ENCODE measurements at places on chromosomes 1 and 21.

DNA sequence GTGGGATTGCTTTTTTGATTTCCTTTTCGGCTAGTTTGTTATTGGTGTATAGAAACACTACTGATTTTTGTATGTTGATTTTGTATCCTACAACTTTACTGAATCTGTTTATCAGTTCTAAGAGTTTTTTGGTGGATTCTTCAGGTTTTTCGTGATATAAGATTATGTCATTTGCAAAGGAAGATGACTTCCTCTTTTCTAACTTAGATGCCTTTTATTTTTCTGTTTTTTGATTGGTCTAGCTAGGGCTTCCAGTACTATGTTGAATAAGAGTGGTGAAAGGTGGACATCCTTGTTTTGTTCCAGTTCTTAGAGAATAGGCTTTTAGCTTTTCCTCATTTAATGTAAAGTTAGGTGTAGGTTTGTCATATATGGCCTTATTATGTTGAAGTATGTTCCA is 13.1 kb upstream of the NHLH2 start:
- DNase-seq: no peak

DNA sequence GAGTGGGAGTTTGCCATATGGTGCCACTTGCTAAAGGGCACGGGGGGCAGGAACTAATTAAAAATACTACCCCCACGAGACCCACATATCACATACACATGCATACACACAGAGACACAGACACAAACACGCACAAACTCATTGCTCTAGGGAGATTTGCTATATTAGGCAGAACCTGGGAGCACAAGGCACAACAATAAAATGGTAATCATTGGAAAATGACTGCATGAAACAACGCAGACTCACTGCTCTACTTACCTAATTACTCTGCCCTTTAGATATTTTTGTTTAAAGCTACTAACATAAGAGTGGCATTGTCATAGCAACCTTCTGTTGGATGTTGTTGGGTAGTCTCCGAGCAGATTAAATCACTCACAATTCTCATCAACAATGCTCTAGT is 20.3 kb upstream of the RGS4 start:
- no peak for DNase-seq

GRCh38 chr1:42324398-42325013 is 10.5 kb downstream of the FOXJ3 start:
- DNase-seq: no peak

DNA sequence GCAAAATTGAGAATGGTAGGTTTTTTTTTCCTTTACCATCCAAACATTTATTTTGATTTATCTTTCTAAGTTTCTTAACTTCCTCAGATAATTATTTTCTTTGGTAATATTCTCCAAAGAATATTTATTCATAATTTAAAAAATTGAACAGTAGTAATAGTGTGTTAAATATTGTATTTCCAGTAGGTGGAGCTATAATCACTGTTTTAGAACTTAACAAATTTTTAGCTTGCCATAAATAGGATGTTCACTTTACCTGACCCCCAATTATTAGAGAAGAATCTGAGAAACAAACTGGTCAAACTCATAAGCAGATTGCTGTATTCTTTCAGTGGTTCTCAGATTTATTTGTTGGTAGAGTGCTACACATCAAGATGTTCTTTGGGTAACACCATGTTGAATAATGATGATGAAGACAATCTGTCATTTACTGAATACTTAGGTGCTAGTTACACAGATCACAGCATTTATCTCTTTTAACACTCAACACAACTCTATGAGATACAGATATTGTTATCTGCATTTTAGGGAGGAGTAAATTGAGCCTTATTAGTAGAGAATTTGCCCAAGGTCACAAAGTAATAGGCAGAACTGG is 82.4 kb upstream of the GPR88 start:
- DNase-seq: no peak

- peak; percentile 47 for DNase-seq
Observed at GRCh38 chr21:38721958-38722357, 83.8 kb upstream of the ETS2 start.

DNA sequence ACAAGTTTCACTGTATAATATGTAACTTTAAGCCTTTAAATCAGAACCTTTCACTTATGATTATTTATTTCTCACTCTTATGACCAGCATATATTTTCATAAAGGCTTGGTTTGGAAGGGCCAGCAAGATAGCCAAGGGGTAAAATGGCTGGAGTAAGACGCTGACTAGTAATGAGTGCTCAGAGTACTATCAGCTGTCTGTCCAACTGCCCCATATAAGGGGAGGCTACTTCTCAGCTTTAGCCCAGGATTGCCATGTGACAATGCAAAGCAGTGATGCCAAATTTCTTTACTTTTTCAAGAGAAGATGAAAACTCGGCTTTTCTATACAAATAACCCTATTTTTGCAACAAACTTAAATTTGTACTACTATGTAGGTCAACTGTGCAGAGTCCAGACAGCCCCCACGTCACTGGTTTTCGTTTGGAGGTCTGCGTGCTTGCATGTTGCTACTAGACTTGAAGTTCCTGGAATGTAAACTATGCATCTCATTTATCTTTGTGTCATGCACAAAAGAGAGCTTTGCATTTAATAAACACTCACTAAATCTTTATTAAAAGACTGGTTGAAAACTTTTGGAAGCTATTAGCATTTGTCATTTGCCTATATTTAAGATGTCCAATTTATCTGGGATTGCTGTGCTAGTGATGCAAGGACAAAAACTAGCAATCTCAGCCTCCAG is 110.4 kb downstream of the TNFSF18 start:
- DNase-seq: peak; percentile 93

DNA sequence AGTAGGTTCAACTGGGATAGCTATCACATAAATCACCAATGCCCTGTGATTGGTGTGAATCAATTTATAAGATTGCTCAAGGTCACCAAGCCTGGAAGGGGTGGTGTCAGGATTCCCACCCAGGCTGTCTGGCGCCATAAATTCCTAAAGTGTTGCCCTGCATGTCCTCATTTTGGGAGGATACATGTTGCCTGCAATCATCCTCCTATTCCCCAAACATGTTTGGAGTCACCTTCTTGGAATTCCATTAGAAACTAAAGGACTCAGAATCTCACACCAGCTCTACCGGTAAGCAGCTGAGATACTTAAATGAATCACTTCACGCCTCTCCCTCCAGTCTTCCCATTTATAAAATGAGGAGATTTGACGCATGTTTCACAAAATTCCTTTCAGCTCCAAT is 54.1 kb upstream of the SLC45A1 start:
- peak; percentile 48 for DNase-seq
